ENCODE measurements at places on chromosomes 6 and 20. TPM values are rescaled to one million over a fixed set of nuclear protein-coding genes. Genes with fewer than 3 reads are reported as not detected.

DNA sequence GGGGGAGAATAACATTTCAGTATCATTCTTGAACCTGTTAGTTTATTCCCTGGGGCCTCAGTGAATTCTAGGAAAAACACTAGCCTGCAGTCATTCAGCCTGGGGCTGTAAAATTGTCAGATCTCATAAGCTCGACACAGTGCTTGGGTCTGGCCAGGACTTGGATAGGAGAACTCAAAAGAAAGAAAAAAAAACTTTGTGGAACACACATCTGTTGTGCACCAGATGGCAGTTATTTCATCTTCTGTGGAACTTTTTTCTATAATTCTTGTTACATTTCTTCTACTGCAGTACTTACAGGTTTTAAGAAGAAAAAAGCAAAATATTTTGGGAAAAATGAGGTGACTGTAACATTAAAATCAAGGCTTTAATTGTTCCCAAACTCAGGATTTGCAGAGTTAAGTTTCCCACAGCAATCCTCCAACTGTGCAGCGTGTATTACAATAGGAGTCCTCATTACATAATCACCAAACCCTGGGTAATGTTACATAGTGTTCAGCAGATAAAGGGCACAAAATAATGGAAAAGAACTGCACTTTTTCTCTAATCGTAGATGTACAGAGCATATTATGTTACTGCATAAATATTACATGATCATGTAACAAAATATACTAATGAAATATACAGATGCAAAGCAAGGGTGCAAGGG is 531.1 kb upstream of the CITED2 start:
- no peak for DNase-seq

GRCh38 chr6:51323056-51323455 is 504.4 kb downstream of the TFAP2B start:
- DNase-seq, result no peak

The DYNLT2 gene
- total RNA-seq, result 0.48 TPM

DNA sequence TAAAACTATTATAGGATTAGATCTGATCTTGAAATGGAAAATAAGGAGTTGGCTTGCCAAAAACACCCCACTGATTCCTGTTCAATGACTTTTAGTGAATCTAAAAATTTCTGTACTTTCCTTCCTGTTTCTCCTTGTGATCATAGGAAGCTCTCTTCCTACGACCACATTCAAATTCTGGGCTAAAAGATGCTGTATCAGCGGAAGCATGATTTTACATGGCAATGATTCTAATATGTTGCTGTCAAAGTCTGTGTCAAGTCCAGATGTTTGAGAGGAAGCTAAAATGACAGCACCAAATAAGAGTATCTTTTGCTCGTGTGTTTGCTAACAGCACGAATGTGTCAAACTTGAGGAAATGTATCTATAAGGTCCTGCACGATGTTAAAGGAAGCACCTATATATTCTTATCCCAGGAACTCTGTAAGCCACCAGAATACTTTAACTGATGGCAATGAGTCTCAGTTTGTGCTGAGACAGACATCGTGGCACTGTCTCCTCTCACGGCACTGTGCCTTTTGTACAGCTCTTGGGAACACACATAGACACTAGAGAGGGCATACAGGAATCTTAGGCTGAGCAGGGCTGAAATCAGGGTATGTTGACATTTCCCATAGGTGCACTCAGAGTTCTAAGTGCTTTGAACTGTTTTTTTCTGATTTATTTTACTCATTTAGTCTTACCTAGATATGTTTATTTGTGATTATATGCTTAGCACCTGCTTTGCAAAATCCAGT is 24.9 kb upstream of the MAP3K4 start:
- DNase-seq, result no peak

Data from glomerular endothelial cell (primary cell).